Activated T-helper 1 cell treated with anti-CD3 and anti-CD28 coated beads, Interleukin-12 subunit alpha, Interleukin-12 subunit beta, Interleukin-2, Interleukin-4 antibody, amounts not matched to agents 30 ng/mL and 10 ng/mL and 1 ng/mL, durations not matched to agents 14 hours and 24 hours and 36 hours (primary cell): ENCODE measurements at places on chromosomes 3 and 15.
A peak's percentile ranks its signal among the peaks of the same experiment; 100 is the strongest.

GRCh38 chr3:71180524-71180923 lies 403.0 kb downstream of the FOXP1 start:
- no peak for DNase-seq
- H3K4me1 ChIP-seq = no peaks in the 10 kb centered on the region
- H3K27ac ChIP-seq = no peak overlapping the region
- H3K4me3 ChIP-seq = no peak overlapping the region
- H3K27me3 ChIP-seq = peaks cover 4% of the 10 kb centered on the region

GRCh38 chr15:73723191-73723590 lies 30.0 kb downstream of the INSYN1 start:
- no peaks in the 10 kb centered on the region for H3K36me3 ChIP-seq
- H3K4me1 ChIP-seq = no peaks in the 10 kb centered on the region
- H3K27ac ChIP-seq = no peak overlapping the region
- no peak overlapping the region for H3K4me3 ChIP-seq
- no peak for DNase-seq

DNA sequence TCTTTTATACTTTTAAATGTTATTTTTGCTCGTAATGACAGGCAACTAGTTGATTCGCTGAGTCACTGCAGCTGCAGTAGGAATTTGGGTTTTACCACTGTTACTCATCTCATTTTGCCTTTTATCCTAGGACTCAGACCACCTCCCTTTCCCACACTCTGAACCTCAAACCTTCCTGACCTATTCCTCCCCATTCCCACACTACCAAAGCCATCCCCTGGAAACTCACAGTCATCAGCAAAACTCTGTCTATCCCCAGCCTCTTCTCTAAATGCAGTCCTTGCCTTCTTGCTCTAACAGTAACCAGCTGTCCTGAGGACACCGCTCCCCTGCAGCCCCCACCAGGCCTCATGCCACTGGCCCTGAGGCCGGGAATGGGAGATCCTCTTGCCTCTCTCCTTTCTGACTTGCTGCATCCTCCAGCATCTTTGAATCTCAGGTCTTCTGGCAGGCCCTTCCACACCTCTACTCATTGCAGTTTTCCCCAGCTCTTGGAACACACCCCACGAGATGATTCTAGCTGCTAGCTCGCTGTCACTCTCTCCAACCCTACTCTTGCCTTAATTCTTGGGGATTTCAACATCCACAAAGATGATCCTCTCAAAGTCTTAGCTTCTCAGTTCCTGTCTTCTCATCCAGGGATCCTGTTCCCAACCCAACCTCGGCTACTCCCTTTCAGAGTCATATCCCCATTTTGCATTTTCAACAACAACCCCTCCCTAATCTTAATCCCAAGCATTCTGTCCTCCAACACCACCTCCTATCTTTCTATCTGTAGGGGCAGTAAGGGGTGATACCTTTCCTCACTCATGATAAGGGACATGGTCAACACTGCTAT lies 55.9 kb upstream of the C3orf80 start:
- no peaks in the 10 kb centered on the region for H3K36me3 ChIP-seq
- no peak overlapping the region for H3K4me3 ChIP-seq
- peaks cover 5% of the 10 kb centered on the region for H3K27me3 ChIP-seq
- H3K4me1 ChIP-seq = peaks cover 5% of the 10 kb centered on the region
- DNase-seq = no peak

DNA sequence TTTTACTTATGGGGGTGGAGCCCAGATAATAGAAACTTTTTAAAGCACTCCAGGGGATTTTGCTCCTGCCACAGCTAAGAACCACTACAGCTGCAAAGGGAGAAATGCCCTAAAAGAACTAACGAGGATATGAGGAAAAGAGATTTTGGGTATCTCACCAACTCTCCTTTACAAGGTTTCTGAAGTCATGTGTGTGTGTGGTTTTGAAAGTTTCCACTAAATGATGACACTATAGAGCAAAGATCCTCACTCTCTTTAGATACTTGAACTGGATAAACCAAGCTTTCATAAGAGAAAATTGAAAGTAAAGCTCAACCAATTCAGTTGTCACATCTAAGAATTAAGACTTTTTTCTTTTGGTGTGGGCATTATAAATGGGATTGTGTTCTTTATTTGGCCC lies 455.3 kb upstream of the ALCAM start:
- no peaks in the 10 kb centered on the region for H3K4me1 ChIP-seq
- H3K27ac ChIP-seq = no peak overlapping the region
- H3K27me3 ChIP-seq = no peaks in the 10 kb centered on the region
- no peaks in the 10 kb centered on the region for H3K36me3 ChIP-seq
- H3K4me3 ChIP-seq = no peak overlapping the region

DNA sequence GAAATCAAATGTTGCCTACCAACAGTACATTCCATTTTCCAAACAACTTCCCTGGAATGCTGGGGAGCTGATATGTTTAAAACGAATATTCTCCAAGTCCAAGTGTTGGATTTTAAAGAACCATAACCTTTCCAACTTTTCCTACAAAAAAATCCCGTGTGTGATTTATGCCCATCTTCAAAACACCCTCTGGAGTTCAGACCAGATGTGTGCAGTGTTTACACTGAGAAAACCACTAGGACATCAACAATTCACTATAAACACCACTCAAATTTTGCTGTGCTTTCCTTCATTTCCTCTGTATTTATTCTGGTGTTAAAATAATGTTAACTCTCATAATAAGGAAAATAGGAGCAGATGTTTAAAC lies 2.4 kb downstream of the VGLL4 start:
- H3K27me3 ChIP-seq = peaks cover 4% of the 10 kb centered on the region
- H3K4me1 ChIP-seq = peaks cover 53% of the 10 kb centered on the region
- peak overlapping the region; percentile 96 for H3K27ac ChIP-seq
- no peak for DNase-seq

GRCh38 chr3:142188846-142189245 lies 36.5 kb downstream of the GK5 start:
- H3K4me1 ChIP-seq = no peaks in the 10 kb centered on the region
- no peak overlapping the region for H3K27ac ChIP-seq
- peaks cover 5% of the 10 kb centered on the region for H3K36me3 ChIP-seq
- H3K4me3 ChIP-seq = no peak overlapping the region
- no peak for DNase-seq

GRCh38 chr3:5086708-5087107 lies 35.4 kb upstream of the ARL8B start:
- no peak overlapping the region for H3K4me3 ChIP-seq
- no peak overlapping the region for H3K27ac ChIP-seq
- H3K4me1 ChIP-seq = no peaks in the 10 kb centered on the region
- DNase-seq = no peak
- peaks cover 19% of the 10 kb centered on the region for H3K27me3 ChIP-seq

- no peak for DNase-seq
- H3K4me1 ChIP-seq = no peaks in the 10 kb centered on the region
Measured at GRCh38 chr15:101578443-101578894, 73.7 kb downstream of the TM2D3 start.

DNA sequence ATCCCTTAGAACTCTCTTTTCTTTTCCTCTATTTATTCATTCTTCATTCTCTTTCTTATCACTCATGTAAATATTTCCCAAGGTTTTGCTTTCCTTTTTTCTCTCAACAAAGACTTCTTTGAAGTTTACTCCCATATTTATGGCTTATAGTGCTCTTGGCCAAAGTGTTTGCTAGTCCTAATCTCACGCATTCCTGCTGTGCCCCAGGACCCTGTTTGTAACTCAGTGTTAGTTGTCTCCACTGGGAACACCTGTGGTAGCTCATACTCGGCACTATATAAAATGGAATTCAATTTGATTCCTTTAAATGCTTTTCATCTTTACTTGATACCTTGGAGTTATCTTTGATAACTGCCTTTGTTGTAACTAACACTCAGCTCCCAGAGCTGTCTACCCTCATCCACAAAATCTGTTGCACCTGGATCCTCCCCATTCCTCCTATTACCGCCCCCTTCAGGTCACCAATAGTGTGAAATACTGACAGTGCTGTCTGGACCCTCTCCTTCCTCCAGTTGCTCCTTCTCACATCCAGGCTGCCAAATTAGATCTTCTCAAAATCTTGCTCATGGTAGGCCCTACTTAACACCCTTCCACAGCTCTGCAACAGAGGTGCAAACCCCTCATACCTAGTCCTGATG lies 76.8 kb downstream of the TIGIT start:
- H3K27ac ChIP-seq = no peak overlapping the region
- H3K36me3 ChIP-seq = no peaks in the 10 kb centered on the region
- DNase-seq = no peak
- H3K4me1 ChIP-seq = no peaks in the 10 kb centered on the region
- no peak overlapping the region for H3K4me3 ChIP-seq
- peaks cover 3% of the 10 kb centered on the region for H3K27me3 ChIP-seq

- H3K4me1 ChIP-seq = no peaks in the 10 kb centered on the region
- DNase-seq = no peak
- no peak overlapping the region for H3K4me3 ChIP-seq
- no peak overlapping the region for H3K27ac ChIP-seq
- no peaks in the 10 kb centered on the region for H3K36me3 ChIP-seq
Measured at GRCh38 chr3:29415482-29416223, 134.8 kb downstream of the RBMS3 start.

DNA sequence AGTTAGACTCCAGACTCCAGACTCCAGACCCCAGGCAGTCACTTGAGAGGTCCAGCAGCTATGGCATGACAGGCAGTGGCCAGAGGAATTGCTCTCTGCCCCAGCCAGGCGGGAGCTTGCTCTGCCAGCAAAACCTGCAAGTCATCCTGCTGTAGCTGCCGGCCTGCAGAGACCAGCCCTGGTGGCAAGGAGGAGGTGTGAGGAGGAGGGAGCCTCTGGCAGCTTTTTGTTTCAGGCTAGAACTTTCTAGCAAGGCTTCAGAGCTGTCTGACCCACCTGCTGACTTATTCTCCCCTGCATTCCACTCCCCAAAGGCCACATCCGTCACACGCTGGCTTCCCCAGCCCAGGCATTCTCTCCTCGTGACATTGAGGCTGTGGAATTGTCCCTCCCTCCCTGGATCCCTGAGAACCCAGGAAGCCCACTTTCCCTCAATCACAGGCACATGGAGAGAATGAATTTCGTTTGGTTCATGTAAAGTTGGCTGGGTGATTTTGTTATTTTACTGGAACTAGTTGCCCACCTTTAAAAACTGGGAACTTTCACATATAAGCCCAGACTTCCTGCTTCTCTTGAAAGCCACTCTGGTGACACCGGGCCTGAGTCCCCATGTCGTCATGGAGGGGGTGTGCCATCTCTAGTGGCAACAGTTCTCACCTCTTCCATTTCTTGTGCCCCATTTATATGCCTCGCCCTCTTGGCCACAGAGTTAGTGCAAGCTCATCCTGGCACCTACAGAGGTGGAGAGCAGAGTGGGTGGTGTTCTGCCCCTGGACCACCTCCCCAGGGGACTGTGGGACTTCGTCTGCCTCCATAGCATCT lies 82.7 kb downstream of the ABHD5 start:
- peaks cover 9% of the 10 kb centered on the region for H3K4me1 ChIP-seq
- peaks cover 2% of the 10 kb centered on the region for H3K27me3 ChIP-seq
- H3K4me3 ChIP-seq = no peak overlapping the region
- no peak for DNase-seq

GRCh38 chr3:129121016-129121791 lies 400 bp downstream of the RAB43 start:
- no peak for DNase-seq
- H3K4me1 ChIP-seq = peaks cover 55% of the 10 kb centered on the region
- no peaks in the 10 kb centered on the region for H3K27me3 ChIP-seq
- H3K4me3 ChIP-seq = peak overlapping the region; percentile 94

DNA sequence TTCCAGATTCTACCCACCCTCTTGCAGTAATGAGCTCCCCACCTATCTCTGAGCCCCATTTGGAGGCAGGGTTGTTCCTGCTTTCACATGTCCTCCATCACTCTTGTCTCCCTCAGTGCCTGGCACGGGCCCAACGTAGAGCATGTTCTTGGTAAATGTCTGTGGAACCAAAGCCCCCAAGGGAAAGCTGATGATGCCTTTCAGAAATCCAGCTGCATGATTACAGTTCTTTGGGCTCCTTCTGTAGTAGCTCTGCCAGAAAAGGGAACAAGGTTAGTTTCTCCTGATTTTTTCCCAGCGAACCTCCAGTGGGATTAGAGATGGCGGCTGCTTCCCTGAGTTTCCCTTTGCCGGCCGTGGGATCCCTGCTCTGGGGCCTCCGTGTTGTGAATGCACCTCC lies 39.3 kb downstream of the CGNL1 start:
- peaks cover 5% of the 10 kb centered on the region for H3K27me3 ChIP-seq
- no peak overlapping the region for H3K27ac ChIP-seq
- no peak overlapping the region for H3K4me3 ChIP-seq
- no peak for DNase-seq
- no peaks in the 10 kb centered on the region for H3K36me3 ChIP-seq

- DNase-seq = no peak
- H3K27ac ChIP-seq = no peak overlapping the region
- peaks cover 62% of the 10 kb centered on the region for H3K27me3 ChIP-seq
- H3K4me1 ChIP-seq = peaks cover 10% of the 10 kb centered on the region
Measured at GRCh38 chr3:72888546-72889309, 882 bp downstream of the GXYLT2 start.

- H3K27me3 ChIP-seq = peaks cover 10% of the 10 kb centered on the region
- H3K27ac ChIP-seq = no peak overlapping the region
- no peak overlapping the region for H3K4me3 ChIP-seq
- no peaks in the 10 kb centered on the region for H3K36me3 ChIP-seq
Measured at GRCh38 chr3:123385001-123385401, 63.9 kb downstream of the ADCY5 start.

- no peak overlapping the region for H3K27ac ChIP-seq
- H3K4me3 ChIP-seq = no peak overlapping the region
- H3K27me3 ChIP-seq = peaks cover 35% of the 10 kb centered on the region
- no peaks in the 10 kb centered on the region for H3K4me1 ChIP-seq
Measured at GRCh38 chr15:68958597-68958996, 28.3 kb downstream of the SPESP1 start.

DNA sequence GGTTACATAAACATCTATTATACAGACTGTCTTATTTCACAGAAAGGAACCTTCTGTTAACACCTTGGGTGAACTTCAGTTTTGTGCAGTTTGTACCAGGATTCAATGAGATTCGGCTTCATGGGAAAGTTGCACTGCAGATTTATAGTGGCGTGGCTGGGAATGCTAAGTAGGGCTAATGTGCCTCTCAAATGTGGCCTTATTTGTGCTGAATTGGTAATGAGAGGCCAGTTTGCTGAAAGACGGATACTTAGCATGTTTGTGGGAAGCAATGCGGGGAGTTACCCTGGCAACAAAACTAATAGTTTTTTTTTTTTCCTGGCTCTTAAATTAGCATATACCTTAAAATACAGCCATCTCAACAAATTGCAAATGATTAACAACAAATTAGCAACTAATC lies 28.6 kb upstream of the CEMIP start:
- H3K27ac ChIP-seq = no peak overlapping the region
- H3K36me3 ChIP-seq = peaks cover 4% of the 10 kb centered on the region
- H3K27me3 ChIP-seq = no peaks in the 10 kb centered on the region
- H3K4me3 ChIP-seq = no peak overlapping the region

GRCh38 chr3:102265720-102266119 lies 169.1 kb upstream of the ZPLD1 start:
- H3K36me3 ChIP-seq = no peaks in the 10 kb centered on the region
- peaks cover 2% of the 10 kb centered on the region for H3K27me3 ChIP-seq
- no peak overlapping the region for H3K4me3 ChIP-seq
- no peak for DNase-seq

- H3K27me3 ChIP-seq = no peaks in the 10 kb centered on the region
- no peaks in the 10 kb centered on the region for H3K4me1 ChIP-seq
- no peak overlapping the region for H3K27ac ChIP-seq
Measured at GRCh38 chr15:25172691-25173090, 217.9 kb downstream of the SNRPN start.

GRCh38 chr3:177610686-177611633 lies 413.7 kb upstream of the TBL1XR1 start:
- no peak overlapping the region for H3K27ac ChIP-seq
- DNase-seq = no peak
- H3K27me3 ChIP-seq = peaks cover 4% of the 10 kb centered on the region
- no peak overlapping the region for H3K4me3 ChIP-seq
- no peaks in the 10 kb centered on the region for H3K36me3 ChIP-seq

- no peak overlapping the region for H3K4me3 ChIP-seq
- DNase-seq = no peak
- H3K27me3 ChIP-seq = no peaks in the 10 kb centered on the region
- H3K27ac ChIP-seq = peak overlapping the region; percentile 67
- peaks cover 23% of the 10 kb centered on the region for H3K36me3 ChIP-seq
- H3K4me1 ChIP-seq = peaks cover 81% of the 10 kb centered on the region
Measured at GRCh38 chr3:15315003-15315402, 17.4 kb downstream of the SH3BP5 start.
